ENCODE measurements at places on chromosomes 4 and X. TPM values are rescaled to one million over a fixed set of nuclear protein-coding genes. Genes with fewer than 3 reads are reported as not detected.

XG gene
- total RNA-seq, result not detected

GAGE12H gene
- not detected for total RNA-seq

PABPC5 gene
- not detected for total RNA-seq

JADE1 gene
- 41.0 TPM for total RNA-seq

TSPAN7 gene
- not detected for total RNA-seq

NIPAL1 gene
- 0.77 TPM for total RNA-seq

Data from T-helper 2 cell treated with Interferon-gamma antibody and Interleukin-4, amounts not matched to agents 100 ng/mL and 5 ng/mL, for 36 hours (primary cell).